ENCODE measurements at places on chromosomes 6 and 20.

- no peak for DNase-seq
Measured at GRCh38 chr20:62148908-62149314, 5.3 kb downstream of the SS18L1 start.

DNA sequence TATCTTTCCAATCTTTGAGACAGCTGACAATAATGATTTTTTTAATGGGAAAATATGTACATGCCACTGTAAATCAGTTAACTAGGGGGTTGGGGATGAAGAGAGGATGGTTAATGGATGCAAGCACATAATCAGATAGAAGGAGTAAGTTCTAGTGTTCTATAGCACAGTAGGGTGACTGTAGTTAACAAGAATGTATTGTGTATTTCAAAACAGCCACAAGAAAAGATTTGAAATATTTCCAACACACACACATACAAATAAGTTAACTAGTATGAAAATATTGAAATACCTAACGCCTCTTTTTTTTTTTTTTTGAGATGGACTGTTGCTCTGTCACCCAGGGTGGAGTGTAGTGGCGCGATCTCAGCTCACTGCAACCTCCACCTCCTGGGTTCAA is 153.4 kb upstream of the SALL4 start:
- DNase-seq: no peak

DNA sequence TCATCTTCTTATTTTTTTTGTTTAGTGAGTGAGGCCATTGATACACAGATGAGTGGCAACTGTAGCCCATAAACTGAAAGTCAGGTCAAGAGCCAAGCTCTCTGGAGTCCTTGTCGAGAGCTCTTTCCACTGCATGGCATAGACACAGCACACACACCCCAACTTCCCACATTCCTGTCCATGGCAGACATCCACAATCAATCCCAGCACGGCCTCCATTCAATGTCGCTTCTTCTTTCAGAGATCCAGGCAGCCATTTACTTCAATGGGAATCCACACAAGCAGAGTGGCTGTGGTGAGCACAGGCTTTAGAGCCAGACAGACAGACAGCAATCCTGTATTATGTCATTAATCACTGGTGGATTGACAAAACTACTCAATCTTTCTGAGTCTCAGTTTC is 34.9 kb upstream of the ECI2 start:
- DNase-seq: no peak

- DNase-seq: no peak
Measured at GRCh38 chr6:155399062-155399744, 56.4 kb downstream of the NOX3 start.

DNA sequence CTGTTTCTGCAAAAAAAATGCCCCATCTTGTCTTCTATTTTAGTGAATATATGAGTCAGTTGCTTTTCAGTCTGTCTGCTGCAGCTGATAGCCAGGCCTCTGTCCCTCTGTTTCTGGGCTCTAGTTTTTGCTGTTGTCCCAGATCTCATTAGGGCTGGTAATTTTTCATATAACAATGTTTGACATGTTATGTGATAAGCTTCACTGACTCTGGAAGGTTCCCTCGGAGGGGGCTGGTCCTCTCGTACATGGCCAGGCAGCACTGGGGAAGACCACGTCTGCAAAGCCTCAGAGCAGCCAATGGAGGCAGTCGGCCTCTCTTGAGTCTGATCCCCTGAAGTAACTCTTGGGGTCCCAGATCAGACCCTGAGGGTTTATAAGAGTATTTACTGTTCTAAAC is 223.8 kb downstream of the THBS2 start:
- DNase-seq: no peak

Measured in GM18507 (cell line).